ENCODE measurements at places on chromosomes 2 and 18. TPM values are rescaled to one million over a fixed set of nuclear protein-coding genes. Genes with fewer than 3 reads are reported as not detected.

The CRYBA2 gene
- 66.3 TPM for polyA plus RNA-seq

The GPR155 gene
- polyA plus RNA-seq, result 2.4 TPM

The BOLL gene
- not detected for polyA plus RNA-seq

The SIX2 gene
- polyA plus RNA-seq, result 3.6 TPM

The ZNF804A gene
- polyA plus RNA-seq, result 0.05 TPM
